ENCODE measurements at places on chromosomes 11 and 22.

DNA sequence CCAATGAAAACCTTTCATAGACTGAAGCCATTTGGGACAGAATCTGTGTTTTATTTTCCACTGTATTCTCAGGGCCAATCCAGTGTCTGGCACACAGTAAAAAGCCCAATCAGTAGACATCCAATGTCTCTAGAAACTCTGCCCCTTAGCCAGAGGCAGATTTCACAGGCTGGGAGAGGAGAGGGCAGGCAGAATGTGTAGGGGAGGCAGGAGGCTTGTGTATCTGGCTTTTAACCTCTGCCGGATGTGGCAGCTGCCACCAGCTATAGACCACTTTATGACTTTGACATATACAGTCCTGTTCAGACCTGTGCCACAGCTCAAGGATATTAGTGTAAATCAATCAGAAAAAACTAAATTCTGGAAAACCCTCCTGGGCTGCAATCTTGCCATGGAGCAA, 4.4 kb downstream of the EXPH5 start:
- no peak for DNase-seq

GRCh38 chr11:32231909-32232493, 141.1 kb downstream of the RCN1 start:
- peak; percentile 28 for DNase-seq

- peak; percentile 30 for DNase-seq
Observed at GRCh38 chr22:30195245-30196140, 51.1 kb downstream of the LIF start.

GRCh38 chr11:57635246-57635645, 14.5 kb downstream of the YPEL4 start:
- no peak for DNase-seq

DNA sequence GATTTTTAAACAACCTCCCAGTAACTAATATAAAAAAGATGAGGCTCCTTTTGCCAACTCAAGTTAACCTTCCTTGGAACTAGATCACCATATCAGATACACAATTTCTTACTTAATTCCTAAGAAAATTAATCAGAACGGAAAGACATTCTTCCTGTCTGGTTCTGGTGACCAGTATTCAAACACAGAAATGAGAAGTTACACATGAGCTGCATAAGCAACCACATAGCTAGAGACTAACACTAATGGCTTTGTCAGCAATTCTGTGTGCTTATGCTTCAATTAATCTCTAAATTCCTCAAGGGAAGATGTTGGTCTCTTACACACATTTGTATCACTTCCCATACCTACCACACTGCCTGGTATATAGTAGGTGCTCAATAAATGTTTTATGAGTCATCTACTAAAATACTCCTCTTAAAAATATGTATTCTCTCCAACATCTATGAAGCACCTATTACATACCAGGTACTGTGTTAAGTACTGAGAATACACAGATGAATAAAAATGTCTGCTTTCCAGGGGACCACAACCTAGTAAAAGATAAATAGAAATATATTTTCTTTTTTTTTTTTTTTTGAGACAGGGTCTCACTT, 54.5 kb downstream of the GAB2 start:
- DNase-seq, result peak; percentile 50

- no peak for DNase-seq
Observed at GRCh38 chr11:44408711-44409470, 99.0 kb upstream of the ALX4 start.

- no peak for DNase-seq
Observed at GRCh38 chr11:97703851-97704250, 1314.0 kb downstream of the JRKL start.

GRCh38 chr11:78234006-78234405, 45.3 kb downstream of the USP35 start:
- DNase-seq, result no peak

GRCh38 chr11:47337229-47337924, 15.1 kb downstream of the MYBPC3 start:
- DNase-seq, result no peak

Data from inflammatory macrophage (primary cell).